ENCODE measurements at places on chromosomes 4 and X.

DNA sequence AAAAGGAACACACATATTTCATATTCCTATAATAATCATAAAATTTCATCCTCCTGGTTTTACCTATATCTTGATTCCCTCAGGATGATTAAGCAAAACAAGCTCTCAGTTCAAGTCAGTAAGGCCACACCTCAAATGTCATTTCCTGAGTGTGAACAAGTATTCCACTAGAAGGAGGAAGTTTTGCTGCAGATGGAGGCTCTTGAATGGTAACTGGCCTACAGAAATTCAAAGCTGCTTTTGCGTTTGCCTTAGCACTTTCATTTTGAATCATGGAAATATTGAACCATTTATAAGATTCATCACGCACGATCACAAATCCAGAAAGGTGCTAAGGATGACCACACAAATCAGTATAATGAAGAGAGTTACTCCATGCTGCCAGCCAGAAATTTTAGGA lies 254.4 kb upstream of the CXXC4 start:
- DNase-seq = no peak

DNA sequence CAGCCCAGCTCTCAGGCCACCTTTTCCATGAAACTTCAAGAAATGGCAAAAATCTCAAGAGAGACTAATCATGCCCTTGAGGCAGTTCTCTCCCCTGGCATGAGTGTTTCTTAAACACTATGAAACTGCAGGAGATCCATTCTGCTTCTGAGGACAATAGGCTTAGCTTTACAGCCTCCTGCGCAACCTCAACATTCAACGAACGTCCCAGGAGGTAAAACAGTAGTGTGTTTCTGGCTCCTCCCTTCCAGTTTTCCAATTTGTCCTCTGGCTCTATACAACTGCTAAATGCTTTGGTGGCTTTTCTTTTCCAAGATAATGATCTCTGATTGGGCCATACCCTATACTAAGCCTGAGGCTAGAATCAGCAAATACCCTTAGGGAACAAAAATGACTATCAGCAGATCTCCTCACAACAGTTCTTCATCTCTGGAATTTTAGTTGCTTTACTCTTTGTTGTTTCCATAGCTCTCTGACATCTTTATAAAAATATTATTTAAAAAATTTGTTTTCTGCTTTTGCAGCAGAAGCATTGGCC lies 87.0 kb upstream of the FAT1 start:
- DNase-seq = no peak

- DNase-seq = no peak
Measured at GRCh38 chrX:121356850-121357171, 309.4 kb downstream of the GLUD2 start.

- DNase-seq = no peak
Measured at GRCh38 chr4:70688795-70689231, 481 bp downstream of the UTP3 start.

DNA sequence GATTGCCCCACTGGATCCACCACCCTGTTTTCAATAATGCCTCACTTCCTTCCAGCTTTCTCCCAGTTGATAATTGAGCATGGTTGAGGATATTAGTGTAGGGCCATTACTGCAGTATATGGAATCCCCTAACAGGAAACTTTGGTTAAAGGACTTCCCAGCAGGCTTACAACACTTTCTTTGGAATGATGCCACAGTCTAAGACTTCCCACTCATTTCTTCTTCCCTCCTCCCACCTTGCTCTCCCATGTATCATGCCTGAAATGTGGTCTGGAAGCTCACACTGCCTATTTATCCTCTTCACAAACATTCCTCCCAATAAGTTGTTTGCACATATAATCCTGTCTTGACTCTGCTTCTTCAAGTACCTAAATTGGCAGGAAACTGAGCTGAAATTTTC lies 863.3 kb downstream of the CENPC start:
- DNase-seq = no peak

DNA sequence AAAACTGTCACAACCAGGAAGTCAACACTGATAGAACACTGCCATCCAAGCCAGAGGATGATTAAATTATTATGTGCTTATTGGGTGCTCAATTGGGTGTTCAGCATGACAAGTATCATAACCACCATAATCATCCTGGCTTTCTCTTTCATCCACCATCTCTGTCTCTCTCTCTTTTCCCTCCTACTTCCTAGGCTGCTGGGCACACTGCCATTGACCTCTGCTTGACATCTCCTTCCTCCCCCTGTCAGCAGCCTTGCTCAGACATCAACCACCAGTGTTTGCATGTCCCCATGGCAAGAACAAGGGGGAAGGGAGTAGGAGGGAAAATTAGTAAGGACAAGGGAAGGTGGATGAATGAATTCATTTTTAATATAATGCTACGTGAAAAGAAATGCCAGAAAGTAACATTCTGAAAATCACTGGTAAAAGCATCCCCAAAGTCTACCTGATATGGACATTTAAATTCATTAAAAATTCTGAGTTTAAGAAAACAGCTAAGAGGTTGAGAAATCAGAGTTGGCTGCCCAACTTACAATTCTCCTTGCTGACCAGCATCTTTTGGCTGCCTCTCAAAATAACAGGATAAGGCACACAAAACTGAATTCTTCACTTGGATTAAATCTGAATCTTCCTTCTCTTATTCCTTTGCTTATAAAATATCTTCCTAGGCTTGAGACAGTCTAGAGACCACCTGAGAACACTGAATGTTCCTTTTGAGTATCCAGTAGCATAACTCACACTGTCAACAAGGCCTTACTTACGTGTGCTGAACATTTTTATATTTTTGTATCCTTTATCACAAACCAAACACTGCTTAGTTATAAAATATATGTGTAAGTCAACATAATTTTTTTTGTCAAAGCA lies 48.5 kb downstream of the SNCA start:
- DNase-seq = no peak

DNA sequence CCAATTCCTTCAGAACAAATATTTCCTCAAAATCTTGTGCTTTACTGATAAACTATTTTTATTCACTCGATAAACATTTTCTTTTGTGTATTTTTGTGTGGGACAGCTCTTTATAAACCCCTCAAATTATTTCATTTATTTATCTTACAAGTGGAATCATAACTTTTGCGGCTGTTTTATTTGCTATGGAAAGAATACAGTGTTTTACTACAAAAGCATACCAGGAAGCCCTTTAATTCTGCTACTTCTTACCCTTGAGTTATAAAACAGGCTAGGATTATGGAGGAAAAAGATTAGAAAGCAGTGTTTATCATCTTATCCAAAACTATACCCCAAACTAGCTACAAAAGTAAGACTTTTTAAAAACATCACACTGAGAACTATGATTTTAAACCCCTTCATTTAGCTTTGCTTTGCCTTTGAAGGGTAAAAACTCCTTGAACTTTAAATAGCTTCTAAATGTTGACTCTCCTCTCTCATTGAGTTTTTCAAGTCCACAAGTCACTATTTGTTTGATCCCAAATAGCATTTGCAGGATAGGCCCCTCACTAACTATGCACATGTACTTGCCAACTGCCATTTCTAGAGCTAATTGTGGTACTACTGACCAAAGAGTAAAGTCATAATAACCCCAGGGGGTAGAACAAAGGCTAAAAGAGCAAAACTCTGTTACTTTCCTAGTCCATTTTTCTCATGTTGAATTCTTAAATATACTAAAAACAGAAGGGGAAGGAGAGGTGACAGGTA lies 45.8 kb upstream of the SGMS2 start:
- no peak for DNase-seq
